ENCODE measurements at places on chromosomes 2 and 18. TPM values are rescaled to one million over a fixed set of nuclear protein-coding genes. Genes with fewer than 3 reads are reported as not detected.

DNA sequence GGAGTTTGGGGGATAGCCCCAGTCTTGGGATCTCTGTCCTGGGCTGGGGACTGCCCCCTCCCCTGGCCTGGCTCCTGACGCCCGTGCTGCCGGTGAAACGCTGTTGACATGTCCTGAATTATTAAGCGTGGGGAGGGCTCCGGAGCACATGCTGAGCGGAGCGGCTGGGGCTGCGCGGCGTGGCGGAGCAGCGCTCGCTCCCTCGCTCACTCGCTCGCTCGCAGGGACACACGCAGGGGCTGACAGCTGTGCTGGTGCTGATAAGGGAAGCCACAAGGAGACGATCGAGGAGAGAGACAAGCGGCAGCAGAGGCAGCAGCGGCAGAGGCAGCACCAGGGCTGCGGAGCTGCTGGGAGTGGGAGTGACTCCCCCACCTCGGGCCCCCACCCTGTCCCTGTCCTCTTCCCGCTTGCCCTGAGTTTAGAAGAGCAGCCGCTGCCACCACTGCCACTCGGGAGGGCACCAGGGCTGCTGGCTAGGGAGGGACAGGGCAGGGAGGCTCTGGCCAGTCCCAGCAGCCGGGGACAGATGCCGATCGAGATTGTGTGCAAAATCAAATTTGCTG is at the start of gene ASIC4:
Gene ASIC4, plus strand, starts transcription at position 287 of the 566 bp plus-strand sequence. Its CDS starts 243 bp downstream, at position 530.
- DNase-seq: no peak
- peak within 1 kb of the TSS; percentile 26 for H3K27ac ChIP-seq
- no peaks in the 10 kb centered on the region for H3K36me3 ChIP-seq
- no peak within 1 kb of the TSS for H3K4me3 ChIP-seq

The SERPINB10 gene
- not detected for total RNA-seq

GRCh38 chr2:110120171-110121051 is 4.8 kb upstream of the MALL start:
- no peaks in the 10 kb centered on the region for H3K4me1 ChIP-seq
- no peak overlapping the region for H3K4me3 ChIP-seq
- peaks cover 28% of the 10 kb centered on the region for H3K27me3 ChIP-seq
- H3K27ac ChIP-seq: no peak overlapping the region

DNA sequence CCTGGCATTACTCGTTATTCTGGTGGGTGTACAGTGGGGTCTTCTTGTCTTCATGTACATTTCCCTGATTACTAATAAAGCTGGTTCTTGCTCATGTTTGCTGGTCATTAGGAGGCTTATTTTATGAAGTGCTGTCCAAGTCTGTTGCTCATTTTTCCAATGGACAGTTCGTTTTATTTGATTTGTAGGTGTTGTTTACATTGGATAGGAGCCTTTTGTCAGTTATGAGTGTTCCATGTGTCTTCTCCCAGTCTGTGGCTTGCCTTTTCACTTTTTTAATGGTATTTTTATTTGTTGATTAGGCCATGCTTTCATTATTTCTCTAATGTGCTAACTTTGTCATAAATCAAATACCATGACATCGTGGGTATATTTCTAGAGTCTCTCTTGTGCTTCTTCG is 51.9 kb downstream of the CEP192 start:
- no peaks in the 10 kb centered on the region for H3K27me3 ChIP-seq
- H3K4me1 ChIP-seq: peaks cover 19% of the 10 kb centered on the region
- peaks cover 84% of the 10 kb centered on the region for H3K36me3 ChIP-seq
- H3K4me3 ChIP-seq: no peak overlapping the region
- H3K27ac ChIP-seq: no peak overlapping the region
- no peak for DNase-seq

GRCh38 chr2:23377771-23378170 is 7.2 kb upstream of the KLHL29 start:
- peaks cover 12% of the 10 kb centered on the region for H3K4me1 ChIP-seq
- no peak overlapping the region for H3K4me3 ChIP-seq
- H3K36me3 ChIP-seq: no peaks in the 10 kb centered on the region
- H3K27ac ChIP-seq: no peak overlapping the region
- H3K27me3 ChIP-seq: peaks cover 54% of the 10 kb centered on the region

GRCh38 chr2:223538920-223539440 is 63.2 kb downstream of the SCG2 start:
- no peaks in the 10 kb centered on the region for H3K36me3 ChIP-seq
- H3K27me3 ChIP-seq: no peaks in the 10 kb centered on the region
- H3K27ac ChIP-seq: no peak overlapping the region
- H3K4me3 ChIP-seq: no peak overlapping the region

DNA sequence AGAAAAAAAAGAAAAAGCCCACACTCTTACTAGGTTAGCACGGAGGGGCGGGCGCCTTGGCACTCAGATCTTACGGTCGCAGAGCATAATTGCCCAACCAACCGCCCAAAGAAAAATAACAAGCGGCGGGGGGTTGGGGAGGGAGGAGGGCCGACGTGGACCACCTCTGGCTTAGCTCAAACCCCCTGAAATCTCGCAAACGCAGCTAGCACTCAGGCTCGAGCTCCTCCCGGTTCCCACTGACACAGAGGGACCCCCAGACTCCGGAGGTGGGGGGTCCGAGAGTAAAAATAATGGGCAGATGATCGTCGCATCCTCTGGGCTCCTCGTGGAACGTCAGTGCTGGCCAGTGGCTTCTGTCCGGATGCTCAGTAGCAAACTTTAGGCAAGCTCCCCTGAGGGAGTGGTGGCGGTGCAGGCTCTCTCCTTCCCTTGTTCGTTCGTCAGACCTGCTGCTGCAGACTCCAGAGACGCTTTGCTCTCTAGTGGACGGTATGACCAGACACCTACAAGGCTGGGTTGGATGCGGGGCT is 12.0 kb downstream of the CATIP start:
- peaks cover 31% of the 10 kb centered on the region for H3K4me1 ChIP-seq
- peaks cover 5% of the 10 kb centered on the region for H3K27me3 ChIP-seq
- no peaks in the 10 kb centered on the region for H3K36me3 ChIP-seq
- peak overlapping the region; percentile 35 for H3K4me3 ChIP-seq

The RAB31 gene
- total RNA-seq: 4.9 TPM

The FANCL gene
- total RNA-seq: 19.7 TPM

DNA sequence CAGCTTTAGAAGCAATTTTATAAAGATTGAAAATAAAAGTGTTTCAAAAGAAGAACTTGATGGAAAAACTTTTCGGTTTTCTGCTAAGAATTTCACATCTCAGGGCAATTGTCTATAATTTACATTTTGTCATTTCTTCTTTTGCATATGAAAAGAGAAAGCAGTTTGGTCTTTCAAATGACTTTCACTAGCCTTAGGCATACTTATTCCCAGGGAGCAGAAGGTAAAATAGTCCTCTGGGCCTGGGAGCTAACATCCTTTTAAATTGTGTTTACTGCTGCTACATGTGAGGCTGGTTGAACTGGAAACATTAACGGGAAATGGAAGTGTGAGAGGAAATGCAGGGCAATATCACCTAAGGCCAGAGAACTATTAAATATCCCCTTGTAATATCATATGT is 37.1 kb downstream of the MYO3B start:
- no peaks in the 10 kb centered on the region for H3K4me1 ChIP-seq

GRCh38 chr18:25686960-25687500 is 335.1 kb upstream of the ZNF521 start:
- no peak overlapping the region for H3K4me3 ChIP-seq
- no peak overlapping the region for H3K27ac ChIP-seq
- no peaks in the 10 kb centered on the region for H3K36me3 ChIP-seq
- H3K27me3 ChIP-seq: no peaks in the 10 kb centered on the region
- H3K4me1 ChIP-seq: no peaks in the 10 kb centered on the region
- no peak for DNase-seq

- no peaks in the 10 kb centered on the region for H3K36me3 ChIP-seq
- DNase-seq: no peak
- H3K4me1 ChIP-seq: peaks cover 8% of the 10 kb centered on the region
- H3K4me3 ChIP-seq: no peak overlapping the region
- H3K27ac ChIP-seq: no peak overlapping the region
- H3K27me3 ChIP-seq: no peaks in the 10 kb centered on the region
These were observed 166.7 kb downstream of the MCFD2 start for GRCh38 chr2:46748735-46749531.

GRCh38 chr2:218290316-218291261 is 1.7 kb downstream of the TMBIM1 start:
- peaks cover 82% of the 10 kb centered on the region for H3K4me1 ChIP-seq
- peak overlapping the region; percentile 82 for H3K4me3 ChIP-seq
- H3K36me3 ChIP-seq: peaks cover 25% of the 10 kb centered on the region
- H3K27ac ChIP-seq: peak overlapping the region; percentile 95

- H3K27ac ChIP-seq: no peak overlapping the region
- H3K4me3 ChIP-seq: no peak overlapping the region
- no peak for DNase-seq
- H3K4me1 ChIP-seq: peaks cover 18% of the 10 kb centered on the region
These were observed 192.6 kb downstream of the SH3RF3 start for GRCh38 chr2:109321570-109321969.

The GRB14 gene
- not detected for total RNA-seq

DNA sequence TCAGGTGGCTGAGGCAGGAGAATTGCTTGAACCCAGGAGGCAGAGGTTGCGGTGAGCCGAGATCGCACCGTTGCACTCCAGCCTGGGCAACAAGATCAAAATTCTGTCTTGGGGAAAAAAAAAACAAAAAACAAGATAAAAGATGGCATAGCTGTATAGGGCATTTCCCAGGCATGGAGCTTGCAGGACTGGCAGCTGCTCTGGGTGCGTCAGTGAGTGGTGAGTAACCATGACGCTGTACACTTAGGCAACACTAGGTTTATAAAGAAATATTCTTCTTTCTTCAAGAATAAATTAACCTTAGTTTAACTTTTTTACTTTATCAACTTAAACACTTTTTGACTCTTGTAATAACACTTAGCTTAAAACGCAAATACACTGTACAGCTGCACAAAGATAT is 15.4 kb downstream of the TGOLN2 start:
- H3K4me1 ChIP-seq: peaks cover 31% of the 10 kb centered on the region
- no peak overlapping the region for H3K4me3 ChIP-seq
- peaks cover 41% of the 10 kb centered on the region for H3K36me3 ChIP-seq
- no peaks in the 10 kb centered on the region for H3K27me3 ChIP-seq
- H3K27ac ChIP-seq: no peak overlapping the region

- DNase-seq: no peak
- no peak overlapping the region for H3K27ac ChIP-seq
- no peak overlapping the region for H3K4me3 ChIP-seq
- H3K27me3 ChIP-seq: peaks cover 2% of the 10 kb centered on the region
- H3K36me3 ChIP-seq: no peaks in the 10 kb centered on the region
These were observed 37.9 kb upstream of the ASB1 start for GRCh38 chr2:238388794-238389193.

The ARHGAP25 gene
- 128 TPM for total RNA-seq

DNA sequence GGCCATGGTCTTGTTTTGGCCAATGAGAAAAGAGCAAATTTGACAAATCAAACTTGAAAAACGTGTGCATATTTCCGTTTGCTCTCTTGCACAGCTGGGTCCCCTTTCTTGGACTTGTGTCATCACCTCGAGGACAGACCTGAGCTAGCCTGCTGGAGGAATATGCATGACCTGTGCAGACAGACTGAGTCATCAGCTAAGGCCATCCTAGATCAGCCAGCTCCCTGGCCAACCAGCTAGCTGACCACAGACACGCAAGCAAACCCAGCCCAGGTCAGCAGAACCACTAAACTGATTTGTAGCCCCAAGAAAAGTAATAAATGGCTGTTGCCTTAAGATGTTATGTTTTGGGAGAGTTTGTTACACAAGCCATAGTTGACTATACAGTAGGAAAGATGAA is 61.3 kb upstream of the PAX3 start:
- H3K36me3 ChIP-seq: no peaks in the 10 kb centered on the region
- H3K4me3 ChIP-seq: no peak overlapping the region
- no peak overlapping the region for H3K27ac ChIP-seq
- H3K27me3 ChIP-seq: no peaks in the 10 kb centered on the region

DNA sequence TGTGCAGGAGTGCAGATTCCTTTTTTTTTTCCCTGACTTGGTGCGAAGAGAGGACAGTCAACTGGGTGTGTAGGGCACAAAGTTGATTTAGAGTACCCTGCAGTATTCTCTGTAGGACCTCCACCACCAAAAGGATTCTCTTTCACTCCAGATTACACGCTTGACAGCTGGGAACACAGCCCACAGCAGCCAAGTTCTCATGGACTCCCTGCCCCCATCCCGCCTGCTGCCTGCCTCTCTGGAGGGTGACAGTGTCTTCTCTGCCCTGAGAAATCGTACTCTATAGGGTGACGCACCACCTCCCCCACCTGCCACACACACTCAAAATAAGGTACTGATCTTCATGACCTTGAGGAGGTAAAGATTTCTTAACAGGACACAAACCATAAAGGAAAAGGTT is 26.6 kb upstream of the IHH start:
- peaks cover 7% of the 10 kb centered on the region for H3K4me1 ChIP-seq
- H3K4me3 ChIP-seq: no peak overlapping the region
- DNase-seq: no peak
- peaks cover 3% of the 10 kb centered on the region for H3K36me3 ChIP-seq

The ANTXR1 gene
- not detected for total RNA-seq

DNA sequence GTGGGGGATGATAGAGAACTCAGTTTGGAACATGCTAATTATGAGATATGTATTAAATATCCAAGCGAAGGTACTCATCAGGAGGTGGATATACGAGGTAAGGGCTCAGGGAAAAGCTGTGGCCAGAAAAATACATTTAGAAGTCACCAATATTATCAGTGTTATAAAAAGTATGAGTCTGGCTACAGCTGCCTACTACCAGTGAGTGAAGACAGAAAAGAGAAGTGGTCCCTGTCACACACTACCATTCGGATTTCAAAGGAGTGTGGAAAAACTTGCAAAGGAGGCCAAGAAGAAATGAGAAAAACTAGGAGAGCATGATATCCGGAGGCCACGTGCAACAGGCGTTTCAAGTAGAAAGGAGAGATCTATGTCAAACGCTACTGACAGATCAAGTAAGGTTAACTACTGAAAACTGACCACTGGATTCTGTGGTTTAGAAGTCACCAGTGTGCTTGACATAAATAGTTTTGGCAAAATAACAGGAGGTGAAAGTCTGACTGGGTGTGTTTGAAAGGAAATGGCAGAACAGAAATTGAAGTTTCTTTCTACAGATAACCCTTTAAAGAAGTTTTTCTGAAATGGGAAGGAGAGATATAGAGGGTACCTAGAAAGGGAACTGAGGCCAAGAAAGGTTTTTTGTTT is 118.7 kb upstream of the DNMT3A start:
- no peaks in the 10 kb centered on the region for H3K27me3 ChIP-seq
- no peak for DNase-seq
- no peak overlapping the region for H3K27ac ChIP-seq
- no peak overlapping the region for H3K4me3 ChIP-seq
- peaks cover 7% of the 10 kb centered on the region for H3K36me3 ChIP-seq

The BOLL gene
- total RNA-seq: not detected

The TMEM237 gene
- total RNA-seq: 15.2 TPM

- peaks cover 86% of the 10 kb centered on the region for H3K4me1 ChIP-seq
- no peaks in the 10 kb centered on the region for H3K27me3 ChIP-seq
- H3K36me3 ChIP-seq: peaks cover 77% of the 10 kb centered on the region
These were observed 13.1 kb downstream of the CFLAR start for GRCh38 chr2:201128933-201129505.

GRCh38 chr2:65554765-65555591 is 122.6 kb upstream of the SPRED2 start:
- DNase-seq: no peak
- peaks cover 11% of the 10 kb centered on the region for H3K4me1 ChIP-seq
- H3K4me3 ChIP-seq: no peak overlapping the region

- no peaks in the 10 kb centered on the region for H3K36me3 ChIP-seq
- H3K27me3 ChIP-seq: no peaks in the 10 kb centered on the region
- peak overlapping the region; percentile 70 for H3K4me3 ChIP-seq
- H3K4me1 ChIP-seq: peaks cover 24% of the 10 kb centered on the region
These were observed 147.7 kb downstream of the KLHL29 start for GRCh38 chr2:23532391-23533337.

All from activated CD4-positive, alpha-beta memory T cell treated with anti-CD3 and anti-CD28 coated beads, Interleukin-2, amount 10 ng/mL, durations not matched to agents 7 days and 5 days (primary cell).